AG04450 (cell line): ENCODE measurements at places on chromosomes 12 and 14.

GRCh38 chr12:112992541-112993398 lies 14.5 kb downstream of the OAS2 start:
- peak; percentile 23 for DNase-seq

- DNase-seq: peak; percentile 99
Measured at GRCh38 chr12:32115404-32116104, 8.9 kb downstream of the BICD1 start.

- no peak for DNase-seq
Measured at GRCh38 chr12:49345825-49346658, 646 bp upstream of the DNAJC22 start.

GRCh38 chr12:22046090-22046967 lies at the start of gene CMAS:
Gene CMAS, plus strand, starts transcription at chr12:22046218. Its CDS starts 86 bp downstream, at chr12:22046304.
- peak; percentile 15 for DNase-seq
